SK-MEL-5 (cell line): ENCODE measurements at places on chromosomes 4 and X.

- DNase-seq: no peak
Observed at GRCh38 chr4:112185334-112185733, 40.1 kb downstream of the FAM241A start.

DNA sequence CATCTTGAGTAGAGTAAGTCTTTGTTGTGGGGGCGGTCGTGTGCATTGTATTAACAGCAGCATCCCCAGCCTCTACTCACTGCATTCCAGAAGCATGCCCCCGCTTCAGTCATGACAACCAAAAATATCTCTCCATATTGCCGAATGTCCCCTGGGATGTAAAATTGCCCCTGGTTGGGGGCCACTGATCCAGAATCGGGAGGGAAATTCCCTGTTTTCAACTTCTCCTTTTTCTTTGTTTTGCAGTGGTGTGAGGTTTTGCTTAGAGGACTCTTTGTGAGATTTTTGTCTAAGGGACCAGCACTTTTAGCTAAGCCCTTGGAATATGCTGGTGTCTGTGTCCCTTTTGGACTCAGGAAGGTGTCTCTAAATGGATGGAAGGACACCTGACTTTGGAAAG is 3.0 kb upstream of the IL13RA1 start:
- no peak for DNase-seq

DNA sequence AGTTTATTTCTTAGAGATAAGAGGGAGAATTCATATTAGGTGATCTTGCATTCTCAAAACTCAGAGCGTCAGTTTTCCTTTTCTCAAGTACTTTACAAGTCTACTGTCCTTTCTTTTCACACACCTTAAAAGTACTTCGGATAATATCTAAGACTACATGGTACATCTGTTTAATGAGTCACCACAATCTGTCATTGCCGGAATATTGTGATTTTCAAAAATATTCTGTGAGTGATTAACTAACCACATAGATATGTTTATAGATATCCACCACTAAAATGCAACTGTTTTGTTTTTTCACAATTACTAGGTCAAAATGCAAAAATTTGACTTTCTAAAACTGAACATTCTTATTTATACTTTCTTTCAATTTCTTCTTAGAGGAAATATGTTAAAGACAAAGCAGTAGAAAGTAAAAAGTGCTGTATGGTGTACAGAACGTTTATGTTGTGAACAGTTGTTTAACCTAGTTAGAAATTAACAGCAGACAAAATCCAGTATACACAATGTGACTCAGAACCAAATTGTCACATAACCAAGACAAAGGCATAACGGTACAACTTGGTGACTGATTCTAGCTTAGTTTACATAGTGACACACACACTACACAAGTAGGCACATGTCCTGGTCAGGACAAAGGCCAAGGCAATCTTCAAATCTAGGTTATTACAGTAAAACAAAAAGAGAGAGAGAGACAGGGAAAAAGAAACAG is 482.9 kb downstream of the NAF1 start:
- no peak for DNase-seq

GRCh38 chrX:69496183-69496582 is 7.9 kb upstream of the NALF2 start:
- DNase-seq: no peak

DNA sequence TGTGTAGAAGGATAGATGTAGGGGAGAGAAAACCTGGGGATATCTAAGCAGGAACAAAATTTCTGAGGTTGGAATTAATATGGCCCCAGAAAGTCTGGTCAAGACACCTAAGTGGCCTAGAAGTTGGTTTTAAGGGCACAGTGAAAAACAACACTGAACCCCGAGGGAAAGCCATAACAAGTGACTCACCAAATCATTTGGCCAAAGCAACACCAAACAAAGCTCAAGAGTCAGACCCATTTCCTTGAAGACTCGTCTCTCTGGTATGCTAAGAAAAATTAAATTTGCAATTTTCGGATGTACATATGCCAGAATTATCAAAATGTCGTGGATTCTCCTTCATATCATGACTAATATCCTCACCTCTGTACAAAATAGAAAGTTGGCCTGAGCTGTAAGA is 162.9 kb downstream of the SMIM20 start:
- DNase-seq: no peak

GRCh38 chr4:177726111-177726510 is 283.9 kb upstream of the AGA start:
- no peak for DNase-seq
